DND-41 (cell line): ENCODE measurements at places on chromosomes 16 and 17.

GRCh38 chr17:65537845-65538674 lies 23.4 kb downstream of the AXIN2 start:
- DNase-seq: no peak

GRCh38 chr16:73205153-73205886 lies 157.4 kb upstream of the ZFHX3 start:
- DNase-seq: no peak

- DNase-seq: no peak
Observed at GRCh38 chr17:17303847-17304490, 796 bp downstream of the NT5M start.

- no peak for DNase-seq
Observed at GRCh38 chr17:68924793-68925720, 30.1 kb downstream of the ABCA8 start.

- no peak for DNase-seq
Observed at GRCh38 chr17:15083225-15083624, 181.9 kb downstream of the PMP22 start.

DNA sequence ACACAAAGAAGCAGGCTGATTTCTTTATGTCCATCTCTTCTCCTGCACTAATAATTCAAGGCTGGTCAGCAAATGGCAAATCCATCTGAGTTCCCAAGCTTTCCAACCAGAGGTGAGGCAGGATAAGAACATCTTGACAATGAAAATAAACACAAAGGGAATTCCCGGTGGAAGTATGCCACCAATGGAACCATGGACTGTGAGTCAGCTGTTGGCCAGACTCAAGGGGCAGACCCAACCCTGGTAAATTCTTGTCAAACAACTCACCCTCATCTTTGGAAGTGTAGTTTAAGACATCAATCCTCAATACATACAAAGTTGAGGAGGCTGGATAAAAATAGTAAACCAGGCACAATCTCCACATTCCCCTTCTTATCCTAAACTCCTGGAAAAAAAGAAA lies 74.3 kb upstream of the CES5A start:
- DNase-seq: no peak

DNA sequence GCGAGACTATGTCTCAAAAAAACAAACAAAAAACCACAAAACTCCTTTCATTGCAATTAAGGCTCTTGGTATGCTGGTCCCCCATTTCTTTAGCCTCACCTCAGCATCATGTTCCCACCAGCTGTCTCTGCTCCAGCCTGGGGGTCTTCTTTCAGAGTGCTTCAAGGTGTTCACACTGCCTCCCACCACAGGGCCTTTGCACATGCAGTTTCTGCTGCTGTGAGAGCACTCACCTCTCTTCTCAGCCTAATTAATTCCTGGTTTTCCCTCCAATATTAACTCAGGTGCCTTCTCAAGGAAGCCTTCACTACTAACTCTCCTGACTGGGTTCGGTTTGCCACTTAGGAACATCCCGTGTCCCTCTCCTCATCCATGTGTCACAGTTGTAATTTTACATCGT lies 15.9 kb upstream of the PIK3R6 start:
- no peak for DNase-seq

- no peak for DNase-seq
Observed at GRCh38 chr17:4557626-4558346, 2.6 kb downstream of the GGT6 start.

DNA sequence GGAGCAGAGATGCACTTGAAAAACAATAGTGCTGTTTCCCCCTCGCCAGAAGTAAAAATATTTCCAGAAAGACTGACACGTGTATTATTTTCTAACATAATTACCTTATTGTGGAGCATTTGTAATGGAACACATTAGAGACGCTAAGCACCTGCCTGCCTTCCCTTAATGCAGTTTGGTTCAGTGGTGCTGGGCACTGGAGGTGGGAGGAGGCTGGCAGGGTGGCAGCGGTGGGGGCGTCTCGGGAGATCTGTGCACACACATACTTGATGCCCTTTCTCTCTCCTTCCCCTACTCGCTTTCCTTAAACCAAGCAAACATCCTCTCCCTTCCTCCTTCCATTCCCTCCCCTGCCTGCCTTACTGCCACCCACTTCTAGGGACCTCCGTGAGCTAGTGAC lies 156.6 kb upstream of the SDK2 start:
- DNase-seq: no peak

- no peak for DNase-seq
Observed at GRCh38 chr17:43028221-43028861, 3.3 kb downstream of the RND2 start.

- no peak for DNase-seq
Observed at GRCh38 chr17:76032073-76032779, 5.1 kb upstream of the EVPL start.

GRCh38 chr16:88792668-88793250 lies 7.7 kb upstream of the PIEZO1 start:
- no peak for DNase-seq

DNA sequence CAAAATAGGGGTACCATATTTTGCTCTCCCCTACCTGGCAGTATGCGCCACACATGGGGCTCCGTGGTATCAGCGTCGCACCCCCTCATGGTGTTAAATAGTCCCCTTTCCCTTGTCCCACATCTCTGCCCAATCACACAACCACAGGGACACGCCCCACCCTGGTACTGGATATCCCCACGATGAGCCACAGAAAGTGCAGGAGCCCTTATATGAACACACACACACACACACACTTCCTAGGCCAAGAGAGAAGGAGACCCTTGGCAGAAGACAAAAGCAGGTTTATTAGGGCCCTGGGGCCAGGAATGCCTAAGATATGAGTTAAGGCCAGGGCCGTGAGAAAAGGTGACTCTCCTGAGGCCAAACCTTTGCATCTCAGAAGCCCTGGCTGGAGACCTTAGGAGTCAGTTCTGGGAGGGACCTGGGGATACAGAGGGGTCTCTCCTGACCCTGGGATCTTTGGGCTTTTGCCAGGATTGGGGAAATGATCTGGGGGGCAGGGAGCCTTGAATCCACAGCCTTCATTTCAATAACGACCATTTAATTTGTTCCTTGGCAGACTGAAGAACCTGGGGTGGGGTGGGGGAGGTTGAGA lies 11.6 kb downstream of the COPZ2 start:
- no peak for DNase-seq

GRCh38 chr17:7654832-7655540 lies 4.3 kb downstream of the ATP1B2 start:
- DNase-seq: no peak

DNA sequence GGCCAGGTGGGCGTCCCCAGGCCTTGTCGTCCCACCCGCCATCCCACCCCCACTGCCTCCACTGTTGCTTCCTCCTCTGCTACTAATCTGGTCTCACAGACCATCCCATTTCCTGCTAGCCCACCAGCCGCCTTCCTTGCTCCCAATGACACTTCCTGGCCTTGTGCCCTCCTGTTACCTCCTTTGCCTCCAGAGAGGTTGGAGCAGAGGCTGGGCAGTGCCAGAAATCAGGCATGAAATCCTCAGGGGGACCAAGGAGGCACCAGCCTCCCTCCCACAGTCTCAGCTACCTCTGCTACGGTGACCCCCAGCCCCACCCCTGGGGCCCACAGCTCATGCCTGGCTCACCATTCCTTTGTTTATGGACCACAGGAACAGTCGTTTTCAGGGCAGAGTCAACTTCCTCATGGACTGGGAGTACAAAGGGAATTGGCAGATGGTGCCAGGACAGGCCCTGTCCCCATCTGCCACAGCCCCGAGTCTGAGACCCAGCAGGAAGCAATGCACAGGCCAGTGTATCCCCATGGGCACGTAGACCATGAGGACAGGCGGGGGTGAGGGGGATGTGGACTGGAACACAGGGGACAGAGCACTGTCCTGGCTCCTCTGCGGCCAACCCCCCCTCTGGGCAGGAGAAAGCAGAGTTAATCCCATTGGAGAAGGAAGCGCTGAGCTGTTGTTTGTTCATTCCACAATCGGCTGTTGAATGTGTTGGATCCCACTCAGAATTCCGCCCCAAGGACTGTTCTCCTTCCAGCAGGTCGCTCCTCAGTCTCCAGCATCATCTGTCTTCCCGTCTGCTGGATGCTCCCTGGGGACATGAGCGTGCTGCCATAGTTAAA lies 2.2 kb upstream of the CDH5 start:
- DNase-seq: no peak
